ENCODE measurements at places on chromosomes 7 and 10.

DNA sequence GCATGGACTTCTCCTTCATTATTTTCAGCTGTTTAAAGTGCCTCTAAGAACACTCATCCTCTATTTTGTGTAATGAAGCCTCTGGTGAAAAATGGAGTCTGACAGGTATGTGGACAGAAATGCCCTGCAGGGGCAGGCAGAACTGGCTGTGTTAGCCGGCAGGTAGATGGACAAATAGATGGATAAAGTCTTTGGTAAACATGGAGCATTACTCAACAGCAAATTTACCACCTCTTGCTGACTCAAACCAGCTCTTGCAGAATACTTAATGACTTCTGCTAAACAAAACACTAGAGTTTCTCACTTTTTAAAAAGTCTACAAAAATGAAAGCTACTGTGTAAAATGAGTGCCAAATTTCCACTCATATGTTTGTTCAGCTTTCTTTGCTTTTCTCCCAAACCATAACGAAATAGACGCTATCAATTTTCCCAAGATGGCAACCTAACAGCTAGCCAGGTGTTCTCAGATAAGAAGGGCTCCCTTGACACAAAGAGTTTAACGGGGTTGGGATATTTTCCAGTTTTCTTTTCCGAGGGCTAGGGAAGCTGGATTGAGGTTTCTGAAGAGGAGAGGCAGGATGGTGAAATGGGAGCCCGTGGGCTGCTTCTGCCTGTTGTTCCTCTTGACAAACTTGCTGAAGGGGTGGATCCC is 71.9 kb upstream of the HABP2 start:
- DNase-seq: no peak

DNA sequence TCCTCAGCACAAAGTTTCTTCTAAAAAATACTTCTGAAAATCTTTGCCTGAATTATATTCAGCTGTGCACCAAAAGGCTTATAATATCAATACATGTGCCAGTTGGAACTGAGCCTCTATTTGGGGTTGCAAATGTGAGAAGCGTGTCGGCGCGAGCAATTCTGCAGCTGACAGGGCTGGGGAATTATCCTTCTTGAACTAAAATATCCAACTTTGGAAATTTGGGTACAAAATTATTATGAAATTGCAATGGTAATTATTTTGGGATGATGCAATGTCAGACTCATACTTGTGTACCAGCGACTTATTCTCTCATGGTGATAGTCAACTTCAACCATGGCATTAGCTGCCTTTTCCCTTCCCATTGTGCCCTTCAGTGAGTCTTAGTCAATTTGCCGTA is 507.0 kb upstream of the KLF6 start:
- no peak for DNase-seq

GRCh38 chr10:3067859-3068179 is 471 bp downstream of the PFKP start:
- no peak for DNase-seq

DNA sequence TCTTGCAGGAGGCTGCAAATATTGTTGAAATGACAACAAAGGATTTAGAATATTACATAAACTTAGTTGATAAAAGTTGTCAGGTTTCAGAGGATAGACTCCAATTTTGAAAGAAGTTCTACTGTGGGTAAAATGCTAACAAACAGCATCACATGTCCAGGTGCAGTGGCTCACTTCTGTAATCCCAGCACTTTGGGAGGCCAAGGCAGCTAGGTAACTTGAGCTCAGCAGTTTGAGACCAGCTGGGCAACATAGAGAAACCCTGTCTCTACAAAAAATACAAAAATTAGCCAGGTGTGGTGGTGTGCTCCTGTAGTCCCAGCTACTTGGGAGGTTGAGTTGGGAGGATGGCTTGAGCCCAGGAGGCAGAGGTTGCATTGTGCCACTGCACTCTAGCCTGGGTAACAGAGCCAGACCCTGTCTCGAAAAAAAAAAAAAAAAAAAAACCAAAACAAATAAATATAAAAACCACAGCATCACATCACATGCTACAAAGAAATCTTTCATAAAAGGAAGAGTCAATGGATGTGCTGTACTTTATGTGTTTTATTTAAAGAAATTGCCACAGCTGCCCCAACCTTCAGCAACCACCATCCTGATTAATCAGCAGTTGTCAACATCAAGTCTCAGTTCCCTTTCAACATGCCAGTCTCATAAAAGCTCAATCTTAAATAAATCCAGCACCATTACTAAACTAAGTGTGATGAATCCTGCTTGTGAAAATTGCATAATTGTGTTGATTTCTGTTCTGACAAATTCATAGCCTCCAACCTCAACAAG is 83.2 kb upstream of the MBL2 start:
- DNase-seq: no peak

DNA sequence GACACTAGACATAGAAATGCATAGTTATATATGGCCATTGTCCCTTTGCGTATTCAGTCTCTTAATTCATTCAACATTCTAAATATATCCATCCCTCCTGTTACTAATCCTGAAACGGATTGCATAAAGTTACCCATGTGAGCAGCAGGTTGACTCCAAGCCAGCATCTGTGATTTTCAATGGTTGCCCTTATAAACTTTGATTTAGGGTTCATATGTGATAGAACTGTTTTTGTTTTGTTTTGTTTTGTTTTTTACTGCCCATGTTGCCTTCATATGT is 13.4 kb upstream of the DENND2A start:
- no peak for DNase-seq

DNA sequence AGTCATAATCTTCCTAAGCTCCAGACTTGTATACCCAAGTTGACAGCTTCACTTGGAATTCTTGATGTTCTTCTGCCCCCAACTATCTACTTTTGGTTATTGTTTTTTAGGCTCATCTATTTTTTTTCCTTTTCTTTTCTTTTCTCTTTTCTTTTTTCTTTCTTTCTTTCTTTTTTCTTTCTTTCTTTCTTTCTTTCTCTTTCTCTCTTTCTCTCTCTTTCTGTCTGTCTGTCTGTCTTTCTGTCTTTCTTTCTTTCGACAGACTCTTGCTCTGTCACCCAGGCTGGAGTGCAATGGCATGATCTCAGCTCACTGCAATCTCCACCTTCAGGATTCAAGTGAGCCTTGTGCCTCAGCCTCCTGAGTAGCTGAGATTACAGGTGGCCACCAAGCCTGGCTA is 36.5 kb downstream of the KMT2E start:
- DNase-seq: no peak

DNA sequence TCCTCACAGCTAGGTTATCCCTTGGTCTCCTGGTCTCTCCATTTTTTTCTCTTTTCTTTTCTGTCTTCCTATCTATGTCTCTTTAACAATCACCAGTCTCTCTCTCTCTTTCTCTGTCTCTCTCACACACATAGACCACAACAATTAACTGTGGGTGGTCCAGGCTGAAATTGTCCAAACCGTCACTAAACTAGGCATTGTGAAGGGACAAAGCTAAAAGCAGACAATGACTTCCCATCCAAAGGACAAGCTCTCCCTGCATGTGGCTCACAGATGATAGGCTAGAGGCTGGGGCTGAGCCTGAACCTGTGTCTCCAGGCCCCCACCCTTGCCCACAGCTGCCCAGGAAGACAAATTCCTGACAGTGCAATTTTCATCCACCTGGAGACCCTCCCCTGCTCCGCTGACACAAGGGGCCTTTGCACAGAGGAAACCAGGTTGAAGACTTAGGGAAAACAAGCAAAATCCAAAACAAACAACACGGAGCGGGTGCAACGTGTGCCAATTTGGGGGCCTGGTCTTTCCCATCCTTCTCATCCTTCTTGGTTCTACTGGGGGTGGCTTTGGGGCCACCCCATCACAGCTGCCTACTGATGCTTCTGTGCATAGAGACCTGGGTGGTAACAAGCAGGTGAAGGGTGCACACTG is 755.4 kb downstream of the GRID1 start:
- DNase-seq: no peak

DNA sequence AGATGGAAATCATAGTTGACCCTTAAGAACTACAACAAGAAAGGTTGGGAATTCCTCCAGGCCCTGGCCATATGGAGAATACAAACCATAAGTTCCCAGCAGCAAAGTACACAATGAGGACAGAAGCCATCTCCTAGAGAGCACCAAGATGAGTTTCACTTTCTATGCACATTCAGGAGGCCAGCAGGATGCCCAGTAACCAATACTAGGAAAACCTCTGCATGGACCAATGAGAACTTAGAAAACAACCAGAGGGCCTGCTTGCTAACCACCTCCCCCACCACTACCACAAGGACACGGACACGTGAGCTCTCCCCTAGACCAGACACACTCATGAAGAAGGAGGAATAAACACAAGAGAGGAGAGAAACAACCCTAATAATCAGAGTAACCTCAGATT is 56.3 kb downstream of the IFIT5 start:
- no peak for DNase-seq

DNA sequence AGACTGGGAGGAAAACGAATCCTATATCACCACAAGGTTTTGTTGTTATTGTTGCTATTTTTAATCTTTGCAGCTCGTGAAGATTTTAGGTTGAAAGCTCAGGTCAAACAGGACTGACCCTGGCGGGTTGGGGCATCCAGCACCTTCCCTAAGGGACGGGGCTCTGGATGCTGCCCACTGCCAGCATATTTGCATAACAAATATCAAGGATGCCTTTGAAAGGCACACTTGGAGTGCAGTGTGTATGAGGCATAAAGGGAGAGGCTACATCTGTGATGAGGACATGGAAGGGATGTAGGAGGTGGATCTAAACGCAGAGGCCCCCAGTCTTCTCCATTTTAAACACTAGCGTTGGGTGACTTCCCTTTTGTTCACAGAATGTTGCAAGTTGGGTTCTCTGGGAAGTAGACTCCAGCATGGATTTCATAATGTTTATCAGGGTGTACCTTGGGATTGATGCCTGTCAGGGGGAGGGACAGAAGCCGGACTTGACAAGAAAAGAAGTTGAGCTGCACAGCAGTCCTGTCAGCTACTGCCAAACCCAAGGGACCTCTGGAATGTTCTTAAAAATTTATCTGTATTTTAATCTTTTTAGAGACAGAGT is 181.1 kb upstream of the IMMP2L start:
- DNase-seq: no peak

- DNase-seq: no peak
Observed at GRCh38 chr10:3385487-3385886, 212.9 kb upstream of the PITRM1 start.

GRCh38 chr10:124649214-124649613 is 95.0 kb downstream of the FAM53B start:
- peak; percentile 83 for DNase-seq

- no peak for DNase-seq
Observed at GRCh38 chr10:90718182-90718581, 139.7 kb downstream of the HTR7 start.
